Activated T-helper 1 cell treated with anti-CD3 and anti-CD28 coated beads, Interleukin-2, amount 50 U/mL, for 16 hours (primary cell): ENCODE measurements at places on chromosomes 1 and 21.

- DNase-seq: no peak
These were observed 158.4 kb downstream of the TRABD2B start for GRCh38 chr1:47838562-47839432.

GRCh38 chr1:82848043-82848442 is 1047.3 kb downstream of the ADGRL2 start:
- no peak for DNase-seq

- no peak for DNase-seq
These were observed 16.8 kb downstream of the GNG4 start for GRCh38 chr1:235632506-235633401.

DNA sequence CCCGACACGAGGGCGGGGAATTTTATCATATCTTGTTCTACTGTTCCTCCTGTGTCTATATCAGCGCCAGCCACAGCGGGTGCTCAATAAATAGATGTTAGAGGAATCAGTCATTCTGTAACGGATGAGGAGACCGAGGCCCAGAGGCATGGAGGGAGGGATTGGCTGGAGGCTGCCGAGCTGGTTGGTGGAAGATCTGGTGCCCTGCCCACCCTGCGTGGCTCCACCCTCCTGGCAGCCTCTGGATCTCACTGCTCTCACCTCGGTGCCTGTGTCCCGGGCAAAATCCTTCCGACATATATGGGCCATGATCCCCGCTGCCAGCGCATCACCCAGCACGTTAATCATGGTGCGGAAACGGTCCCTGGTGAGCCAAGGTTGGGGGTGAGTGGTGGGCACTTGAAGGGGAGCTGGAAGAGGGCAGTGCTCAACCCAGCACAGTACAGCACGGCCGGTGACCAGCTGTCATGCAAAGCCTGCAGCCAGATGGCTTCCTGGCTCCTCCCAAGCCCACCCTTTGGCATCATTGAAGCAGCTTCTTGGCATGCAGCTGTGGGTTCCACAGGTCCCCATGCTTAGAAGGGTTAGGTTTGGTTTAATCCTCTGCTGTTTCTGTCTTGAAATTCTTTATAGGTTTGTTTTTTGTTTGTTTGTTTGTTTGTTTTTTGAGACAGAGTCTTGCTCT is 26.7 kb downstream of the PODN start:
- DNase-seq: no peak

- DNase-seq: no peak
These were observed 6.7 kb upstream of the GPR25 start for GRCh38 chr1:200866116-200866515.

- no peak for DNase-seq
These were observed 402.1 kb downstream of the SETD4 start for GRCh38 chr21:35658242-35658641.

- no peak for DNase-seq
These were observed 55.2 kb downstream of the SLC9A1 start for GRCh38 chr1:27099587-27100334.

DNA sequence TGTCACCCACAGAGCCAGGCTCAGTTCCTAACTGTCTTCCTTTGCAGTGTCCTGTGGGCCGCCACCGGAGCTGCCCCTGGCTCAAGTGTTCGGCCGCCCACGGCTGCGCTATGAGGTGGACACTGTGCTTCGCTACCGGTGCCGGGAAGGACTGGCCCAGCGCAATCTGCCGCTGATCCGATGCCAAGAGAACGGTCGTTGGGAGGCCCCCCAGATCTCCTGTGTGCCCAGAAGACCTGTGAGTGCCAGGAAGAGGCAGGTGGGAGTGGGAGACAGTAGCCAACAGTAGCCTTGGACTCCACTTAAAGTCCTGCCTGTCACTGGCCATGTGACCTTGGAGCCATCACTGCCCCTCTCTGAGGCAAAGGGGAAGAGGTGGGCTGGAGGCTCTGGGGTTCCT is 16.6 kb downstream of the BCAN start:
- DNase-seq: no peak

DNA sequence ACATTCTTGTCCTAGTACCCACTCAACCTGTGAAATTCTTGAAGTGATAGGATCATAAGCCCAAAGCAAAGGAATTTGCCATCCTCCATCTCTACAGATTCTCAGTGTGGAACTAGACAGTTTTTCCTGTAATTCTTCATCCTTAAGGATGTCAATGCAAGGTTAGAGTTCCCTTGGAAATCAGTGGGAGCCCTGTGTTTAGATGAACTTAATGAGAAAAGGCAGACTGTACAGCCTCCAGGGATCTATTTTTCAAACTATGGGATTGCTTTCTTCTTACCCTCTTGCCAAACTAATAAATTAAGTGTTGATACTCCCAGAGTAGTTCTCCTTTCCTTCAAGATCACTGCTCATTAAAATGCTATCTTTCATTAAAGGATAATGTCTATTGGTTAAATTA is 78.1 kb upstream of the OLFM3 start:
- DNase-seq: no peak
